ENCODE measurements at places on chromosomes 4 and X. TPM values are rescaled to one million over a fixed set of nuclear protein-coding genes. Genes with fewer than 3 reads are reported as not detected.

Gene SMIM31
- not detected for total RNA-seq

Gene RAB9B
- 0.34 TPM for total RNA-seq

Gene TXK
- total RNA-seq: 1.5 TPM

Gene RCHY1
- total RNA-seq: 15.4 TPM

Gene TEX13B
- total RNA-seq: not detected

Gene UCP1
- total RNA-seq: not detected

Gene PDLIM5
- 28.0 TPM for total RNA-seq

Gene ACE2
- not detected for total RNA-seq

Gene GRIPAP1
- 49.3 TPM for total RNA-seq

Gene UBE2D3
- 359 TPM for total RNA-seq

Gene DGAT2L6
- not detected for total RNA-seq

Gene MAGEE2
- not detected for total RNA-seq

Gene ANTXR2
- total RNA-seq: 8.8 TPM

Gene GAGE1
- total RNA-seq: 37.1 TPM

Gene ATP10D
- total RNA-seq: 4.6 TPM

Gene PYURF
- 102 TPM for total RNA-seq

Gene BEND4
- 1.7 TPM for total RNA-seq

Gene EVC
- 20.7 TPM for total RNA-seq

Gene PABPC1L2A
- total RNA-seq: not detected

Gene ALAS2
- total RNA-seq: not detected

Gene SAGE1
- total RNA-seq: 14.1 TPM

Gene ABCE1
- total RNA-seq: 108 TPM

Gene SYN1
- 0.13 TPM for total RNA-seq

Gene CT45A1
- 103 TPM for total RNA-seq

Gene HSFX3
- not detected for total RNA-seq

Gene NDP
- not detected for total RNA-seq

Gene BRCC3
- 9.4 TPM for total RNA-seq

Gene ERVMER34-1
- total RNA-seq: 0.30 TPM

Gene S100G
- not detected for total RNA-seq

Gene SPANXA1
- total RNA-seq: 18.7 TPM

Gene SH3RF1
- 9.4 TPM for total RNA-seq

Gene TMSB15C
- total RNA-seq: 0.56 TPM

Gene SH3TC1
- 19.3 TPM for total RNA-seq

Gene CFAP99
- not detected for total RNA-seq
